Activated naive CD4-positive, alpha-beta T cell treated with anti-CD3 and anti-CD28 coated beads for 36 hours (primary cell): ENCODE measurements at places on chromosomes 2 and 18. TPM values are rescaled to one million over a fixed set of nuclear protein-coding genes. Genes with fewer than 3 reads are reported as not detected.
A peak's percentile ranks its signal among the peaks of the same experiment; 100 is the strongest.

DNA sequence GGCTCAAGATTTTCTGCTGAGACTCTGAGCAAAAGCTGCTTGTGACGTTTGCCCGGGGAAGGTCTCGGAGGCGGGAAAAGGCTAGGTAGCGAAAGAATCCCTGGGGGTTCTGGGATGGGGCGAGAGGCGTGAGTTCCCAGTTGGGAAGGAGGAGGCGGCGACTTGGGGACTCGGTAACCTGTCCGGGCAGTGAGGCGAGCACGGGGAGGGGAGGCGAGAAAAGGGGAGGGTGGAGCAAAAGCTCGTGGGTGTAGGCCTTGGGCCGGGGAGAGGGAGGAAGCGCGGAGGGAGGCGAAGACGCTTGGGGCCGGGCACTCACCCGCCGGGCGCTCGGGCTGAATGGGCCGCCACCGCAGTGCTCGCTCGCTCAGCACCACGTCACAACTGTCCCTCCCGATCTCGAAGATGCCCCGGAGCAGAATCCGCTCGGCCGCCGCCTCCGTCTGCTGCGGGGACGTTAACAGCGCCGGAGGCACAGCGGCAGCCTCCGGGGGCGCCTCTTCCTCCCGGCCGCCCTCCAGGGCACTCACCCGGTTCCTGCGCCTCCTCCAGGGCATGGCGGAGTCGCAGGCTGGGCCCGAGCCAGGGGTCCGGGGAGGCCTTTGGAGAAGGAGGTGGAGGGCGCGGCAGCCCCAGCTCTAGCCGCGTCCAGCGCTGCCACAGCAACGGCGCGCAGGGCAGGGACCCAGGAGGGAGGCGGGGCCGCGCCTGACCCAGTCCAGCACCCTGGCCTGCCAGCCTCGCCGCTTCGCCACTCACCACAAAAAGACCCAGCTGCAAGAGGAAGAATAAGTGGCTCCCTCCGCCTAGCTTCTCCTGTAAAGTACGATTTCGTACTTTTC lies at the start of gene CERKL:
Gene CERKL (minus strand): TSS at position 656 of the 842 bp plus-strand sequence. CDS start 99 bp downstream, at position 557.
- peak; percentile 33 for DNase-seq

- peak; percentile 2 for DNase-seq
These were observed 41.3 kb upstream of the SNED1 start for GRCh38 chr2:240956935-240957655.

GRCh38 chr2:102922321-102922720 lies 160.5 kb downstream of the TMEM182 start:
- DNase-seq, result no peak

- DNase-seq, result no peak
These were observed 31.3 kb downstream of the NPHP1 start for GRCh38 chr2:110173523-110173922.

- no peak for DNase-seq
These were observed 39.5 kb downstream of the ORC4 start for GRCh38 chr2:147980940-147981528.

DNA sequence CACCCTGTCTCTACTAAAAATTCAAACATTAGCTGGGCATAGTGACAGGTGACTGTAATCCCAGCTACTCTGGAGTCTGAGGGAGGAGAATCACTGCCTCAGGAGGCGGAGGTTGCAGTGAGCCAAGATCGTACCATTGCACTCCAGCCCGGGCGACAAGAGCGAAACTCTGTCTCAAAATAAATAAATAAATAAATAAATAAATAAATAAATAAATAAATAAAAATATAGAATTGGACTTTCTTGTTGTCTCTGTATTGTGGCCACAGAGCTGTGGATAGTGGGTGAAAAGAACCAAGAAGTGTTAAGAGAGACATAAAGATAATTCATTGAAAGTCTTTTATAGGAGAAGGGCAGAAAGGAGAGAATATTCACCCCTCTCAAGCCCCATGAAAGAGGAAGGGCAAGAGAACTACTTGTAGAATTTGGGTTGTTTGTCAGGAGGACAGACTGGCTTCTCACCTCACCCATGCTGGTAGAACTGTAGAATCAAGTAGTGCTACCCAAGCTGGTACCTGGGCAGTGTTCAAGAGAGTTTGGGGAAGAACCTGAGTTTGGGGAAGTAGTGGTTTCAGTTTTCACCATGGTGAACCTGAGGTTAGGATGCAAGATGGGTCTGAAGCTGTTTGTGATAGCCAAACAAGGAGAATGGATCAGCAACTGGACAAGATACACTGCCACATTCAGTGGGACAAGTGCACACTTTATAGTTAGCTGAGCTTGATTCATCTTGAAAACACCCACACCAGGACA lies 256.5 kb downstream of the CD226 start:
- no peak for DNase-seq

- DNase-seq, result no peak
These were observed 44.8 kb downstream of the GRHL1 start for GRCh38 chr2:9996321-9996720.

- no peak for DNase-seq
These were observed 172.5 kb downstream of the NBAS start for GRCh38 chr2:15388406-15389325.

DNA sequence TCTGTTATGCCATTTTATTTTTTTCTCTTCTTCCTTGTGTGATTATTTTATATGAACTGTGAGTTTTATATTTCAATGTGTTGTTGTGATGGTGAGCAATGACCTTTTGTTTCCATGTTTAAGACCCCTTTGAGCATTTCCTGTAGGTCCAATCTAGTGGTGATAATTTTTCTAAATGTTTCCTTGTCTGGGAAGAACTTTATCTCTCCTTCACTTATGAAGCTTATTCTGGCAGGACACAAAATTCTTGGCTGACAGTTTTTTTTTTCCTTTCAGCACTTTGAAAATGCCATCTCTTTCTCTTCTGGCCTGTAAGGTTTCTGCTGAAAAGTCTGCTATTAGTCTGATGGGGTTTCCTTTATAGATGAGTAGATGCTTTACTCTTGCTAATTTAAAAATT lies 53.2 kb downstream of the G6PC2 start:
- no peak for DNase-seq

- peak; percentile 76 for DNase-seq
These were observed 63.3 kb upstream of the STK17B start for GRCh38 chr2:196234672-196235071.

GRCh38 chr2:195818106-195818505 lies 161.1 kb downstream of the SLC39A10 start:
- DNase-seq, result no peak

DNA sequence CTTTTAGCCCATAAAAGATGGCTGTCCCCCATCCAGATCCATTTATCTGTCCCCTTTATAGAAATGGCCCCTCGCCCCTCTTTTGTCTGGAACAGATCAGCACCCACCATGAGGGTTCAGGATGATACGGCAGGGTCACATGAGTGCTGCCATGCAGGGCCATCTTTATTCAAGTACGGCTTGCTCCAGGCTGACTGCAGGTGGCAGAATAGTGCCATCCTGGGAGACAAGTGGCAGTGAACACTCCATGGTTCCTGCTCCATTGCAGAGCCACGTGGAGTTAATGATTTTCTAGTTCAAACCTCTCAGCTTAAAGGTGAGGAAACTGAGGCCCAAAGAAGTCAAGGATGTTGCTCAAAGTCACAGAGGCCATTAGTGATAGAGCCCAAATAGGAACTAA lies 180.6 kb downstream of the CLIP4 start:
- DNase-seq, result peak; percentile 42

DNA sequence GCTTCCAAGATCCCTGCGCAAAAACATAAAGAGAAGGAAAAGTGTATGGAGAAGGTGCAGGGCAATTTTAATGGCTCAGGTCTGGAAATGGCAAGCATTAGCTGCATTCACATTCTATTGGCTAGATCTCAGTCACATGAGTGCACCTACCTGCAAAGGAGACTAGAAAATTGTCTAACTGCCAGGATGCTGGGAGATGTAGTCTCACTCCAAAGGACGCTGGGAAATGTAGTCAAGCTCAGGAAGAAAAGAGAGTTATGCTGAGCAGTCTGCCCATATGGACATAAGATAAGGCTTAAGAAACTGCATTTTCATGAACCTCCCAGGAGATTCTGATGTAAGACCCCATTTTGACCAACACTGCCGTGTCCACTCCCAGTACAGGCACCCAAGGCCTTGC lies 9.5 kb upstream of the KLHL29 start:
- DNase-seq, result no peak

GRCh38 chr2:211259831-211260476 lies 703.6 kb downstream of the CPS1 start:
- no peak for DNase-seq

DNA sequence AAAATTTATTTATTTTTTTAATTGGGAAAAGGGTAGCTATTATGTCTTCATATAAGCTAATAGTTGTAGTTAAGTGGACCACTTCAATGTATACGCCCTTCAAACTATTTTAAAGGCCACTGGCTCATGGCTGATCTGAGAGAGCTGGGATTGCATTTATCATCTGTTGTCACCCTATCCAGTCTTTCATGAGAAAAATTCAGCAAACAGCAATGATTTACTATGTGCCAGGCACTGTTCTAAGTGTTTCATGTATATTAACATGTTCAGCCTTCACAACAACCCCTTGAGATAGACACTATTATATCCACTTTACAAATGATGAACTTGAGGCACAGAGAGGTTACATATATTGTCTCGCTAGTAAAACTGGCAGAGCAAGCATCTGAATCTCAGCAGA lies 66.1 kb upstream of the ZNF397 start:
- DNase-seq, result no peak

DNA sequence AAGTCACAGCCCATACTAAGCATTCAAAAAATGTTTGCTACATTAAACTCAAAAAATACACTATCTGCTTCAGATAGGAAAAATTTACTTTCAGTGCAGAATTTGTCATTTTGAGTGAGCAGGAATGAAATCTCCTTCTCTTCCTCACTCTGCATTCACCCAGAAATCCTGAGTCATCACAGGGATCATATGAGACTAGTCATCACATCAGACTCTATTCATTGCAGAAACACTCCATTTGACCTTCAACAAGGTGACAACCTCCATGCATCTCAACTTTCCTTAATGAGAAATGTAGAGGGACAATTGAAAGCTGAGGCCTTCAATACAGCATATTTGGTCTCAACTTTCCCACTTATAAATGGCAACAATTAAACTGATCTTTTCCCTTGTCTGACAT lies 130.4 kb upstream of the CYP26B1 start:
- no peak for DNase-seq

- DNase-seq, result peak; percentile 57
These were observed 6.1 kb downstream of the ONECUT2 start for GRCh38 chr18:57441071-57441794.

- DNase-seq, result no peak
These were observed 85.0 kb downstream of the TTC27 start for GRCh38 chr2:32712870-32713269.

- DNase-seq, result no peak
These were observed 42.0 kb downstream of the RDH14 start for GRCh38 chr2:18518116-18519111.

- DNase-seq, result no peak
These were observed 40.8 kb downstream of the PRPF40A start for GRCh38 chr2:152676461-152676860.

DNA sequence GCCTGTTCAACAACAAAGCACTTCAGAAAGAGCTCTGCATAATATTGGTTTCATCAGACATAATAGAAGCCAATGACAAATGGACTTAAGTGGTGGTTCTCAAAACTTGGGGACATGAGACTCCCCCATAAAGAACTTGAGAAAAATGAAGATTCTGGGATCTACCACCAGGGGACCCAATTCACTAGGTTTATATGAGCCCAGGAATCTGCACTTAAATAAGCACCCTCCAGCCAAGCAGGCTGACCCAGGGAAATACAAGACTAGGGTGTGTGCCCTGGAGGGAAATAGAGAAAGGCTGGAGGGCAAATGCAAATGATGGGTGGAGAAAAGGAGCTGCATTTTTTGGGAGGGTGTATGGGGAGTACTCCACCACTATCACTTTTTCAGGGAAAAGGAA lies 52.5 kb downstream of the SATB2 start:
- DNase-seq, result no peak

DNA sequence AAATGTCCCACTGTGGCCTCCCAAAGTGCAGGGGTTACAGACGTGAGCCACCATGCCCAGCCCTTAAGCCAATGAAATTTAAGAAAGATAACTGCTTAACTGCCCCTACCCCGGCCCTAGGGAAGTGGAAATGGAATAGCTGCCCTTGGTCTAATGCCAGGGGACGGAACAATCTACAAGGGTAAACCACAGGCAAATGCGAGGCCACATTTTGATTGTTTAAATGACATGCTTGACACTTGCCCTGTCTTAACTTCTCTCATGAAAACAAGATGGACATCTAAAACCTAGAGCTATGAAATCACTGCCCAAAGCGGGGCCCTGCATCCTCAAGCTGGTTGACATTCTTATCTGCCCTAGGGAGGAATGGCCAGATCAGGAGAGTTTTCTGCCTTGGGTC lies 5.5 kb upstream of the ITSN2 start:
- no peak for DNase-seq

- DNase-seq, result no peak
These were observed 4.1 kb upstream of the FBLN7 start for GRCh38 chr2:112134120-112134519.

GRCh38 chr2:48562281-48562680 lies 32.3 kb downstream of the STON1 start:
- DNase-seq, result no peak

DNA sequence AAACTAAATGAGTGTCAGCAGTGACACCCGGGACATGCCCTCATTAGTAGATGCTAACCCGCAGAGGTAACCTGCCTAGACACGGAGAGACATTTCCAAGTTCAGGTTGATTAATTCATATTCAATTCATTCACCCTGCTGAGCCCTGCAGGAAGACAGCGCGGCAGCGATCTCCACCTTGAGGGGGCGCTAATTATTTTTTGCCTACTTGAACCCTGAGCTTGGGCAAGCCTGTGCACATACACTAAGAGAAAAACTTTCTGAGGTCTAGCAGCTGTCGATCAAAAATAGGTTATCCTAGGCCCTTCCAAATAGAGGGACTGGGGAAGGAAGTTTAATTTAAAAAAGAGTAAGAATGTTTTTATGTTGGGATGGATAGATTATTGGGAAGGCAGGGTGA lies 1.3 kb upstream of the LYPD6 start:
- no peak for DNase-seq

DNA sequence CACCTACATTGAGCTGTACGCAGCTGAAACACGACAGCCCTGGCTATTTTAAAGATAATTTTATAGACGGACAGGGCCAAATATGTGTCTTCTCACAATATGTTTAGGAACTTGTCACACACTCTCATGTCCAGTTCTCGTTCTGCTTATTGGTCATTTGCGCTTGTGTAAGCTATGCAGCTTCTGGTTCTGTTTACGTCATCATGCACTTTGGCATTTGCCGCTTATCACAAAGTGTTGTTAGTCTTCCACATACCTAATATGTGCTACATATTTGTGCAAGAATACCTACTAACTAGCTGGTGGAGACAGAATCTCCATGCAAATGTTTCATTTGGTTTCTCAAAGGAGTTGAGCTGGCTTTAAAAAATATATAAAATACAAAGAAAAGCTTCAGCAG lies 7.5 kb upstream of the ZNF516 start:
- no peak for DNase-seq

The UPP2 gene
- total RNA-seq, result not detected

The SCN2A gene
- 0.14 TPM for total RNA-seq

The INPP1 gene
- total RNA-seq, result 7.0 TPM

The SLC19A3 gene
- not detected for total RNA-seq

The SIX3 gene
- total RNA-seq, result not detected
